CD8-positive, alpha-beta T cell (primary cell): ENCODE measurements at places on chromosomes 11 and 22. TPM values are rescaled to one million over a fixed set of nuclear protein-coding genes. Genes with fewer than 3 reads are reported as not detected.

MIOX gene
- total RNA-seq = not detected

DNAJB7 gene
- total RNA-seq = not detected

ACCS gene
- 16.7 TPM for total RNA-seq

SEC14L2 gene
- 239 TPM for total RNA-seq

CCDC116 gene
- 0.19 TPM for total RNA-seq

LMNTD2 gene
- total RNA-seq = 4.2 TPM

RIC3 gene
- total RNA-seq = 34.8 TPM

PIM3 gene
- 316 TPM for total RNA-seq

OR8G5 gene
- not detected for total RNA-seq

TRIM51 gene
- not detected for total RNA-seq

KDM4F gene
- not detected for total RNA-seq

SCN4B gene
- total RNA-seq = not detected

NPAT gene
- total RNA-seq = 24.6 TPM

DNA sequence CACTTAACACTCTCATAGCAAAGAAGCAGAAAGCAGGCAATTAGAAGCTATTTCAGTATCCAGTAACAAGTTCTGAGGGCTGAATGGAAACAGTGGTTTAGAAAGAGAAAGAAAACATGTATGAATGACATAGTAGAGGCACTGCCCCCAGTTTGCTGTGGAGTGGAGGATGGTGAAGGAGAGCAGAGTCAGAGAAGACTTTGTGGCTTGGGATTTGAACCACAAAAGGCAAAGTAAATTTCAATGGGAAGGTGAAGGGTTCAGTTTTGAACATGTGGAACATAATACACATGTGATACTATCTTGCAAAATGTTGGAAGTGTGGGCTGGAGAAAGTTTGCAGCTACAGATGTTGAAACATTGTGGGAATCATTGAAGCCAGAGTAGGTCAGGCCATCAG, 81.4 kb downstream of the SNX19 start:
- no peak for DNase-seq

DNA sequence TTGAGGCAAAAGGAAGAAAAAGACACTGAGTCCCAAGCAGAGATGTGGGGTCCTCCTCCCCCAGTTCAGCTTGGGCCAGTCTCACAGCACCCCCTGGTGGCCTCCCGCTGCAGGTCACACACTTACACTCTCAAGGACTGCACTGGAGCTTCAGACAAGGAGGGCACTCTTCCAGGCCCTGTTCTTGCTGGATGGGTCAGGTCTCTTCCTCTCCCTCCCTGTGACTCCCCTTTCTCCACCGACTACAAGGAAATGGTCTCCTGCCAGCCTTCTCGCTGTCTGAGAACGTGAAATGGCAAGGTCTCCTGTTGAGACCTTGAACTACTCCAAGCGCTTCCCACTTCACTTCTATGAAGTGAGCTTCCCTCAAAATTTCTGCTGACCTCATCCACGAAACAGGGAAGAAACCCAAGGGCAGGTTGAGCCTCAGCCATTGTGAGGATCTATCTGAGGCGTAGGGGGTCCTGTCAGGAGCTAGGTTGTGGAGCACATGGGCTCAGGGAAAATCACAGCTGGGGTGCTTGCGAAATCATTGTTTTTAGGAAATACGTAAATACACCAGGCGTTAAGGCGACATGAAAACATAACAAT, 11.2 kb upstream of the IGLL1 start:
- peak; percentile 70 for DNase-seq

- DNase-seq = no peak
These were observed 760 bp upstream of the CELSR1 start for GRCh38 chr22:46537946-46538813.

- DNase-seq = no peak
These were observed 31.9 kb upstream of the ATXN10 start for GRCh38 chr22:45639747-45640102.

DNA sequence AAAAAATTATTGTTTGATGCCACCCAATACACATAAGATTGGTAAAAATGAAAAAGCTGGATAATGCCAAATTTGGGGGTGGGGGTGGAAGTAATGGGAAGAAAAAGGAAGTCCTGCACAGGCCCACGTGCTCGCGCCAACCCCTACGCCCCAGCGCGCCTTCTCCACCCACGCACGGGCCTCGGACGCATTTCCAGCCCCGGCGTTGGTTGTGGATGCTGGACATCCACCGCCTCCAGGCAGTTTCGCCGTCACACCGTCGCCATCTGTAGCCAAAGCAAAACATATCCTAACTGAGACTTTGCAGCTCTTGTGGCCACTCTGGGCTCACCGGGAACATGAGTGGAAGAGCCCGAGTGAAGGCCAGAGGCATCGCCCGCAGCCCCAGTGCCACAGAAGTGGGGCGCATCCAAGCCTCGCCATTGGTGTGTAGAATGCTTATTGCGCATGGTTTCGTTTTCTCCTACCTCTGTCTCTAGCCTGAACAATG, at the start of gene PIWIL4:
Gene PIWIL4, plus strand, starts transcription at position 188 of the 490 bp plus-strand sequence. Its CDS starts 151 bp downstream, at position 339.
- no peak for DNase-seq

GRCh38 chr11:64230171-64230984, at the start of gene DNAJC4:
Gene DNAJC4 (plus strand): TSS chr11:64230548. CDS start chr11:64230855, 307 bp downstream.
- peak; percentile 71 for DNase-seq

- DNase-seq = peak; percentile 28
These were observed 62.4 kb downstream of the NECTIN1 start for GRCh38 chr11:119666463-119667131.

GRCh38 chr11:135004495-135004894, 592.5 kb upstream of the B3GAT1 start:
- no peak for DNase-seq

- DNase-seq = no peak
These were observed 122.6 kb downstream of the CCDC81 start for GRCh38 chr11:86497310-86497709.

DNA sequence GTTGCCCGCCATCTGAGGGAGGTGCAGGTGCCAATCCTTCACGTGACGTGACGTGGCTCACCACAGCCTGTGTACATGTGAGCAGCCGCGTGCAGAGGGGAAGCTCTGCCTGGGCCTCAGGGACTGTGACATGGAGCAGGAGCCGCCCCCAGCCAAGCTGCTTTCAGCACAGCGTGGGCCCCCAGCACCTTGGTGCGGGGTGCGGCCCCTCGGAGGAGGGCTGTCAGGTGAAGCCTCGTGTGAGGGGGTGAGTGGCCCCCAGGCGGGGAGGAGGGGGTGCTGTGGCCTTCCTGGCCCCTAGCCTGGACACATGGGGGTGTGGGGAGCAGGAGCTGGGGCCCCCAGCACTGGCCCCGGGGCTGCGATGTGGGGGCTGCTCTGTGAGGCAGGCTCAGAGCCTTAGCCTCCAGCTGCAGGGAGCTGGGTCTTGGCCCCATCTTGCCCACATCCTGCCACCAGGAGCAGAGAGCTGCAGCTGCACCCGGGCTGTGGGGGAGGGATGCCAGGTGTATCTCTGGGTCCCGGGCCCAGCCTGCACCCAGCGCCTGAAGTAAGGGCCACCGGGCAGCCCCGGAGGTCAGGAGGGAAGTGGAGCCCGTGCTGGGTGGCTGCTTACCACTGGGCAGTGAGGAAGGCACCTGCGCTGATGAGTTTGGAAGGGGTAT, at the start of gene ADORA2A:
Gene ADORA2A, plus strand, starts transcription at position 100 of the 665 bp plus-strand sequence. CDS start 5,806 bp downstream, outside the sequence.
- peak; percentile 95 for DNase-seq

GRCh38 chr22:49999063-49999945, 13.3 kb downstream of the IL17REL start:
- no peak for DNase-seq

DNA sequence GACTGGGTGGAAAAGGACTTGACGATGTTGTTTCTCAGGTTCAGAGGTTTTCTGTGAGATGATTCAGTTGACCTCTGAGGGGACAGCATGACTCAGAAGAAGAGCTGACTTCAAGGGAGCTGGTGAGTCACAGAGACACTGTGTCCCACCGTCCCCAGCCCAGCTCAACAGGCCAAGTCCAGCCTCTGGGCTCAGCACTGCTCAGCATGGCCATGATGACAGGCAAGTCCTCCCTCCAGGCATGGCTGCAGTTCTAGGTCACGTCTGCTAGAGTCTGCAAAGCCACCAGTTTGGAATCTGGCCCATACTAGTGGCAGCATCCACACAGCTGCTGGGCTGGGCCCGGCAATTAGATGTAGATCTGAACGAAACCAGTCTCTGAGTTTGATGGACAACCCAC, 12.9 kb downstream of the TRIM29 start:
- no peak for DNase-seq

DNA sequence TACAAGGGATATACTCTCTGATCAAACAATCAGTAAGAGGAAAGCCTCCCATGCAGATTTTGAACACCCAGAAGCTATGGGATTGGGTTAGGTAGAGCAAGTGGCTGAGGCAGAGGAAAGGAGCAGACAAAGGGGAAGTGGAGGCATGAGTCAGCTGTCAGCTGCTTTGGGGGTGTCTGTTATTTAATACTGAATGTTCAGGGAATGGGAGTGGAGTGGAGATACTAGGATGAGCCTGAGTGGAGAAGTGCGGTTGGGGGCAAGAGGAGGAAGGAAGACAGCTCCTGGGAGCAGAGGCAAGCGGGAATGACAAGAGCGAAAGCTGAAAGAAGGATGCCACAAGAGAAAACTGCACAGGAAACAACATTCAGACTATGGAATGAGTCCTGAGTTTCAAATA, 22.7 kb upstream of the TMPRSS5 start:
- DNase-seq = no peak

DNA sequence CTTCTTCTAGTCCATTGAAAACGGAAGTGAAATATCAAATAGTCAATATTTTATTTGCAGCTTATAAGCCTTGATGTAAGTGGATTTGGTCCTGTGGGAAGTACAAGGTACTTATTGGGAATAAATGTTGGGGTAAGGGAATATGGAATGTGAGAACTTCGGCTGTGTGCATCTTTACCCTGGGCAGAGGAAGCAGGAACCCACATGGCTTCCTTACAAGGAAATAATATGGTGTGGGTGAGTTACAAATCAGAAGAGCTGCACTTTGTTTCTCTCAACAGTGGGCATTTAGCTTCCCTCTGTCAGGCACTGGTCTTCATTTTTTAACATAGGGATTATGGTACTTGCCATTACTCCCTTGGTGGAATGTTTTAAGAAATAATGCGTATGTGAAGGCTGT, 77.9 kb downstream of the SCN3B start:
- DNase-seq = no peak

DNA sequence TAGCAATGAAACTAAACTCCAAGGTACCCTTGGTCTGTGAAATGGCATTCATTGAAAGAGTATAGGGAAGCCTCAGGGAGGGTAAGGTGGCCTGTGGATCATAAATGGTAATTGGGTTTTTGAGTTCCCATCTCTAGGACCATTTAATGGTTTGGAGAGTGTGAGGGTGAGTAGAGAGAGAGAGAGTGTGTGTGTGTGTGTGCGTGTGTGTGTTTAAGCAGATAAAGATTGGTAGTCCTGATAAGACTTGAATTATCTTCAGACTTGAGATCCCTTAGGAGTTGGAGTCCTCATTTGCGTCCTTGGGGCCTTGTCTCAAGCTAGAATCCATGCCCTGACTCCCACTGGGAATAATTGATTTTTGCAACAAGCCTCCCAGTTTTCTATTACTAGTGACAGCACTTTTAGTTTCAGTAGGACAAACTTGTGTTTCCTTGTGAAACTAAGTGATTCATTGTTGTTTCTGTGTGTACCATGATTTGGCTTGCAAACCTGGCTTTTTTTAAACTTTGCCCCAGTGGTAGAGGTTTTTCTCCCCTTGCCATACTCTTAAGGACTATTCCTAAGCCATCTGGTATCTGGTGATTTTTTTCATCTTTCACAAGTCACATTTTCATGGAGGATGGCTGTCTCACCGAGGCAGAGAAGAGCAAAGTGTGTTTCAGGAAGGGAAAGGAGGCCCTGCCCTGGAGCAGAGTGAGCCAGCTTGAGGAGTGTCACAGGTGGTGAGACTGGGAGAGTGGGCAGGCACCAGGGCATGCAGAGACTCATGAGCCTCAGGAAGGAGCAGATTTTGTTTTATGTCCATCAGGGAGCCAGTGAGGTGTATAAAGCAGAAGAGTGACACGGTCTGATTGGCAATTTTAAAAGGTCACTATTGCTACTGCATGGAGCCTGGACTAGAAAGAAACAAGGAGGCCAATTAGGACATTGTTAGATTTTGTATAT, 26.7 kb downstream of the ALKBH3 start:
- DNase-seq = no peak

DNA sequence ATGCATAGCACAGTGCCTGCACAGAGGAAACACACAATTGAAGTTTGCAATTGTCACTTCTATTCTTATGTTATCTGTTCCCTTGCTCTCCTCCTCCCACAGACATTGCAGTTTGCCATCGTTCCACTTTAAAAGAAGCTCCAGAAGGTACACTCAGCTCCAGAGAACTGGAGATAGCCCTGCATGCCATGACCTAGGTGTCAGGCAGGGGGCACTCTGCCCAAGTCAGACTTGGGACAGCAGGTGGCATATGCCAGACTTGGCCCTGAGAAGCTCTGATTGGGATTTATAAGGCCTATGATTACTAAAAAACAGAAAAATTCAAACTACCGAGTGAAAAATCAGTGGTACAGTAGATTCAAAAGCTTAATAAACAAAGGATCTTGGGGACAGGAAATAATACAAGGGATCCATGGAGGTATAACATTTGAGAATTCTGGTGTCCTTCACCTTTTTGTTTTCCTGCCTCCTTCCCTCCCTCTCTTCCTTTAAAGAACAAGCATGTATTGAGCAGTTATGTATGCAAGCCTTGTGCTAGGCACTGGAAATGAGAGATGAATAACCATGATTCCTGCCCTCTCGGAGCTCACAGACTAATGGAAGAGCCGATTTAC, 40.0 kb downstream of the TENM4 start:
- no peak for DNase-seq

GRCh38 chr11:12888525-12889158, 120.5 kb upstream of the RASSF10 start:
- peak; percentile 63 for DNase-seq

DNA sequence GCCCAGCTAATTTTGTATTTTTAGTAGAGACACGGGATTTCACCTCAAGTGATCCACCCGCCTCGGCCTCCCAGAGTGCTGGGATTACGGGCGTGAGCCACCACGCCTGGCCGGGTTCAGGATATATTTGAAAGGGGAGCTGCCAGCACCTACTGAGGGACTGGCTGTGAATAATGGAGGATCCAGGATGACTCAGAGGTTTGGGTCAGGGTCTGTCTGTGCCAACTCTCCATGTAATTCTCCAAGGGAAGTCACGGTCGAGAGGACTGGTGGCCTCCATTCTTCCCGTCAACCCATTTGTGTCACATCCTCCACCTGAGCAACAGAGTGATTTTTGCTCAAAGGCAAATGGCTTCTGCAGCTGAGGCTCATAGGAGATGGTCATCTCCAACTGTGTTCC, 3.6 kb upstream of the ARRB1 start:
- no peak for DNase-seq

GRCh38 chr22:21070690-21071615, 25.2 kb downstream of the LRRC74B start:
- no peak for DNase-seq

GRCh38 chr11:113664069-113664980, 41.8 kb downstream of the TMPRSS5 start:
- no peak for DNase-seq
